ENCODE measurements at places on chromosomes 1 and 21.

DNA sequence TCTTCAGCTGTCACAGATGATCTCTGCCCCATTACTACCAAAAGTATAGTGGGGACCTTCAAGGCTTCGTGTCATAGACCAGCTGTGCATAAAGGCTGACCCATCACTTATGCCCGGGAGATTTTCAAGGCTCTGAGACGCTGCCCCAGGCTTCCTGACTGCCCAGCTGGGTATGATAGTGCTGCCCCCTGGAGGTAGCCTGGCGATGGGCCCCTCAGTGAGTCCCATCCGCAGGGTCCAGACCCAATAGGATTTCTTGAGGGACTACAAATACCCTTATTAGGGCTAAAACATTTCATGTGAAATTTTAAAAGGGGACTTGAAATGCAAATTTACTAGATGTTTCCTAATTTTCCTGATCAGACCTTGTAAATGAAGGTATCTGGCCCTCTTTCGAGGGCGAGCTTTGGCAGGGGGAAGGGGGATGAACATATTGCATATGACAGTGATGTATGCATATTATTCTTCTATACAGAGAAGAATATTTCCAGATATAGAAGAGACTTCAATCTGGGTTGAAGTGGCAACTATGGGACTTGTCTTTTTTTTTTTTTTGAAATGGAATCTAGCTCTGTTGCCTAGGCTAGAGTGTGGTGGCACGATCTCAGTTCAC lies 11.7 kb upstream of the FCMR start:
- DNase-seq, result no peak

DNA sequence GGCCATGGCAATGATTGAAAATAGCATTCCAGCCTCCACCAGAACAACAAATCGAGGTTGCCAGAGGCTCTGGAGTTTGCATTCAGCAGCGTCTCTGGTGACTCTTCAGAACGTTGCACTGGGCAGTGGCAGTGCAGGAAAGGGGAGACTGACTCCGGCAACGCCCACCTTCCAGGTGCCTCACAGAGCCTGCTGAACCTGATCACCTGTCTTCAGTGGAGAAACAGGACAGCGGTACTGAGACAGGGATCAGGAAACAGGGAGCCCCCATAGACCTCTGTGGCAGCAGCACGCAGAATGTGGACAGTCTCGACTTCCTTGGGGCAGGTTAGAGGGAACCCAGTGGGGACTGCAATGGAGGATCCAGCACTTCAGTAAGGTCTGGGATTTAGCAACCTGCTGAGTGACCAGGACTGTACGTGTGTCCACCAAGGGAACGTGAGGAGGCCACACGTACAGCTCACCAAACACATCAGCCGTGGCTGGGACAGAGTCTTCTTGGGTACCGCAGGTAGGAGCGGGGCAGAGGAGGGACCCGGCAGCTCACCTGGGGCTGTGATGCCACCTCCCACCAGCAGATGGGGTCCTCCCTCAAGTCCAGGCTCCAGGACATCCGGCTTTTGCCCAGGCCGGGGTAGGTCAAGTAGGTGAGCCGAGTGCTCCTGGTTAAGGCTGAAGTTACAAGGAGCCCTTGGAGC lies 128.6 kb downstream of the PRDM2 start:
- DNase-seq, result no peak

GRCh38 chr1:81550753-81551152 lies 250.0 kb upstream of the ADGRL2 start:
- no peak for DNase-seq

GRCh38 chr21:46092026-46092764 lies 5.7 kb upstream of the COL6A2 start:
- DNase-seq, result no peak

GRCh38 chr1:229991724-229992333 lies 75.2 kb upstream of the GALNT2 start:
- no peak for DNase-seq

- DNase-seq, result no peak
Observed at GRCh38 chr21:45995686-45996179, 14.2 kb downstream of the COL6A1 start.

GRCh38 chr1:7292036-7292681 lies 478.9 kb upstream of the VAMP3 start:
- no peak for DNase-seq

DNA sequence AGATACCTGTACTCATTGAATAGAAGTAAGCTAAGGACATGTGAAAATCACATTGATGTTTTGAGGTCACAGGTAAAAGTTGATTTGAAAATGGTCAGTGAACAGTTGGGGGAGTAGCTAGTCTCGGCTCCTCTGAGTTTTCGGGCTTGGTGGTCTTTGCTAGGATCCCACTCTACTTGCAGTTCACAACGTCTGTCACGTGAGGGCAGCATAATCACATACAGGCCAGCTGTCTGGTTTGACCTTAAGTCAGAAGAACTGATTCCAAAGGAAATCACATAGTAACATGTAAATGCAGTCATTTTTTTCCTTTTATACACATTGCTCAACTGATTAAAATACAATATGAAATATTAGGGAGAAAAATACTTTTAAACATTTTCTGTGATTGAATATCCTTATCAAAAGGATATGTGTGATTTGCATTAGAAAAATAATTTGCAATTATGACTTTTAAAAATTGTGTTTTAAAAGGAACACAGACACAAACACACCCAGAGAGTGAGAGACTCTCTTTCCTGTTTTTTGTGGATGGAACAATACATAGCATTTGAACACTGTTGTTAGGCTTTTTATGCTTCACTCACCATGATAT lies 21.8 kb upstream of the PDC start:
- peak; percentile 23 for DNase-seq

- no peak for DNase-seq
Observed at GRCh38 chr1:153831026-153831425, 55.8 kb downstream of the SLC27A3 start.

DNA sequence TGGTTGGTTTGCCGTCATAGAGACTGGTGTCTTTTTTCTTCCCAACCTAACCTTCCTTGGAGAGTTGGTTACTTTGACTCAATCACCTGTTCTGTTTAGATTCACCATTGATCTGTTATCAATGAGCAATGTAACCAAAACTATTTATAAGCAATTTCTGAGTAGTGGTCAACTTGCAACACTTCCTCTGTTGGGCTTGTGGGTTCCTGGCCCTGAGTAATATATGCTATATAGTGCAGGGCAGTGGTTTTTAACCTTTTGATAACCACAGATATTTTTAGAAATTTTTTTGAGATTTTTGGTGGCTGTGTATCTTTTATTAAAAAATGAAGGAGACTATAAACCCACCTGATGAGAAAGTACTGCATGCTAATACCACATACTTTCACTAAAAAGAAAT lies 9.4 kb upstream of the XCL1 start:
- no peak for DNase-seq

GRCh38 chr1:33377756-33378155 lies 53.1 kb downstream of the PHC2 start:
- DNase-seq, result no peak

- no peak for DNase-seq
Observed at GRCh38 chr1:21437341-21437640, 2.6 kb upstream of the NBPF3 start.

GRCh38 chr1:41240781-41241353 lies 1.2 kb downstream of the SCMH1 start:
- no peak for DNase-seq

DNA sequence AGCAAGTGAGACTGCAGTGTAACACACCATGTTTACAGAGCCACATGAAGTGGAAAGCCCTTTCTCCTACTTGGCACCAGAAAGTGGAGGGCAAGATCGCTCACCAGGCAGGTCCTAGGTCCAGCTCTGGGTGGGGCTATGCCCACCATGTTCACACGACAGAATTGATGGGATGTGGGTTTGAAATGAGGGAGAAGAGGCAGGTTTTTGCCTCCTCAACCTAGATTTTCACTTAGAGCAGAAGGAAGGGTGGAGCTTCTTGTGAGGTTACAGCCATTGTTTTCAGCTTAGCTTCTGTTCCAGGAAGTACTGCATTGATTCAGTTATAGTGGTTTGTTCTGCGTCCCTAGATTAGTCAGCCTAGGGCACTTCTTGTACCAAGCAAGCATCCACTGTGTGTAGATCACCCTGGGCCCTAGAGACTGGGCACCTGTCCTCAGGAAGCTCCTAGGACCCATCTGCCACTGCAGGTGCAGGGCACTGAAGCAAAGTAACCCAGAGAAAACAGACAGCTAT lies 2.3 kb downstream of the CD53 start:
- DNase-seq, result no peak

DNA sequence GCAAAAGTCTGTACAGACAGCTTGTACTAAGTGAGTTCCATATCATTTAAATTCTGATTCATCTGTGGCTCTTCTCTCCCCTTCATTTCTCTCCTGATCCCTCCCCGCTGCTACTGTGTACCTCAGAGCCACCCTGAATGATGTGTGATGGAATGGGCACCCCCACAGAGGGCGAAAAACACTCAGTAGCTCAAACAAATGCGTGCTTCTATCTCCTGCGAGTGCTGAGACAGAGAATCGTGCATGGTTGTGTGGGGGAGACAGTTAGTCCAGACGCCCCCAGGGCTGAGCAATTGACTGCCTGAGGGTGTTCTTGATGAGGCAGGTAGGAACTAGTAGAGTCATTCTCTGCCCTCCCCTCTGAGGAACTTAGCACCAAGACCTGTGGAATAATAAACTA lies 269.8 kb downstream of the ZNF648 start:
- no peak for DNase-seq

GRCh38 chr1:187959062-187959461 lies 1130.3 kb downstream of the PLA2G4A start:
- DNase-seq, result no peak

DNA sequence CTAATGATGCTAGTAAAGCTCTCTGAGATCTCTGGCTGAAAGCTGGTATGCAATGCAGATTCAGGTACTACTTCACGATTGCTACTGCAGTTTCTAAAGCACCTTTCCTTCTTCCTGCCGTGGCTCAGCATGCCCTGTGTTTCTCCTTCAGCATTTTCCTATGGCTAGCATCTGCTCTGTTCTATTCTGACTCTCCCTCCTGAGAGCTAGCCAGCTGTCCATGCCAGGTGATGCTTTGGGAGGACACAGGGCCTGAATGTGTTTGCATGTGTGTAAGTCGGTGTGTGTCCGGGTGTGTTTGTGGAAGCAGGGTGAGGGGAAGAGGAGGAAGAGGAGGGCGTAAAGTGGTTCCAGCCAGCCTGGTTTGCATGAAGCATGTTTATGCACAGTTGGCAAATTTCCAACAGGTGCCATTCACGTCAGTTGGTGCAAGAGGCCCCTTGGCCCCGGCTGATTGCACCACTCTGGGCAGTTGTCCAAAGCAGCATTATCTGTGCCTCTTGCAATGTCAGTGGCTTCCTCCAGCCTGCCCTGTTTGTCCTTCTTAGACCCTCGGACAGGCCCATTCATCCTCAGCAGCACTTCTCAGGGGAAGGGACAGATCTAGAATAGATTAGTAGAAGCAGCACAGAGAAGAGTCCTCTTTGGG lies 433.3 kb downstream of the DISC1 start:
- DNase-seq, result peak; percentile 91

GRCh38 chr1:219088778-219089557 lies 84.7 kb upstream of the LYPLAL1 start:
- no peak for DNase-seq

- no peak for DNase-seq
Observed at GRCh38 chr1:33267468-33268205, 11.3 kb downstream of the ZNF362 start.

DNA sequence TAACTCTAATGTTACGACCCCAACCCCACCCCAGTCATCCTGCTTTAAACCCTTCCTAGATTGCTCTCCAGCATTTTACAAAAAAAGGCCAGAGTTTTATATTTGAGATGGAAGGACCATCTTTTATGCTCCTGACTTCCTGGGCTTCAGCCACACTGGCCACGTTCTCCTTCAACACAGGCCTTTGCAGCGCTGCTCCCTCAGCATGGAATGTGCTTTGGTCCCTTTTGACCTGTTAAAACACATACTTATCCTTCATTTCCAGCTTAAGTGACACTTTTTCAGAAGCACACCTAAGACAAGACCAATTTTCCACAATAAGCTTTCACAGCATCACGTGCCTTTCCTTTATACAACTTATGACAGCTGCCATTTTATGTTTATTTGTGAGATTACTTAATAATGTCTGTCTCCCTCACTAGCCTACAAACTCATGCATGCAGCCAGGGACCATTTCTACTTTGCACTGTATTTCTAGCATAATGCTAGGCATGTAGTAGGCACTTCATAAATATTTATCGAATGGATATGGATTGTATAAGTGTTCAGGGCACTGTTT lies 34.5 kb downstream of the LHX9 start:
- DNase-seq, result no peak

- DNase-seq, result no peak
Observed at GRCh38 chr1:217472915-217473314, 158.0 kb downstream of the GPATCH2 start.

DNA sequence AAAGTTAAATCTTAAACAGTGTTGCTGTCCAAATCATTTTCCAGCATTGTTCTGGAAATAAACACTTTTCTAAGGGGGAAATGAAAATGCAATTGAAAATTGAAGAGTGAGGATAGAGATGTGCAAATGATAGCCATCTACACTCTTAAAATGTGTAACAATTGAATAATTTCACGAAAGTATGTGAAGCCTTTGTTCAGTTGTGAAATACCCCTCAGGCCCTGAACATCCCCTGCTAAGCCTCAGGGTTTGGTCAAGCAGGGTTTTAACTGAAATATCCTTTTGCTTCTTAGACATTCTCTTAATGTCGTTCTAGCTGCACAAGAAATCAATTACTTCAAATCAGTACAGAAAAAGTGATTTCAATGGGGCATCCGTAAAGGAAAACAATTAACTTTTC lies 65.9 kb upstream of the DYNLT5 start:
- no peak for DNase-seq

DNA sequence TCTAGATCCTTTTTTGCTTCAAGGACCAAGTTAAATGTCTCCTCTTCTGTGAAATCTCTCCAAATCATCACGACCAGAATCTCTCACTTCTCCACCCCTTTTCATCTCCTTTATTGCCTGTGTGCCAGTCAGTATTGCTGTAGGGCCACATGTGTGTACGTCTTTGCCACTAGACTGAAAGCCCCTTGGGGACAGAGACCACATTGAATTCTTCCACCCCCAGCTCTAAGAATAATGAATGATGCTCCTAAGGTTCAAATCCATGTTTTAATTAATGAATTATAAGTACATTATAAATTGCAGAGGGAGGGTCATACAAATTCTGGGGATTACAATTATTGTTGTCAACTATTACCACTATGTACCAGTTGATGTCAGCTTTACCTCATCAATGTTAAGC lies 343.8 kb downstream of the USP25 start:
- no peak for DNase-seq

DNA sequence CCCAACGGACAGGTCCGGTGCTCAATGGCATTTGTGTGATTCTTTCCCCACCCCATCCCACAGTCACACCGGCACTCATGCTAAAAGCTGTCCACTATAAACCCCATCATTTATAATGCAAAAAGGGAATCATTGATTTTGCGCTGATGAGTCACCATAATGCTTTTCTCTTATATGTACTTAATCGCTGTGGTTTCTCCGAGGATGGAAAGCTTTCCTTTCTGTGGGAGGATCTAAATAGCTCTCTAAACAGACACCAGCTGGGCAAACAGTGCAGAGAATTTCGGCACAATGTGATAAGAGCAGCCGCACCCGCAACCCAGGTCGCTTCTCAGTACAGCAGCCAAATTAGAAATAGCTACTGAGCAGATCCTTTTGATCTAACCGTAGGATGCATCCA lies 85.6 kb downstream of the SETD4 start:
- peak; percentile 91 for DNase-seq

- no peak for DNase-seq
Observed at GRCh38 chr1:118117521-118117920, 67.5 kb downstream of the SPAG17 start.
